Urinary bladder (tissue), 4 donors: ENCODE measurements at places on chromosomes 16 and 17. TPM values are rescaled to one million over a fixed set of nuclear protein-coding genes. Genes with fewer than 3 reads are reported as not detected.

DNA sequence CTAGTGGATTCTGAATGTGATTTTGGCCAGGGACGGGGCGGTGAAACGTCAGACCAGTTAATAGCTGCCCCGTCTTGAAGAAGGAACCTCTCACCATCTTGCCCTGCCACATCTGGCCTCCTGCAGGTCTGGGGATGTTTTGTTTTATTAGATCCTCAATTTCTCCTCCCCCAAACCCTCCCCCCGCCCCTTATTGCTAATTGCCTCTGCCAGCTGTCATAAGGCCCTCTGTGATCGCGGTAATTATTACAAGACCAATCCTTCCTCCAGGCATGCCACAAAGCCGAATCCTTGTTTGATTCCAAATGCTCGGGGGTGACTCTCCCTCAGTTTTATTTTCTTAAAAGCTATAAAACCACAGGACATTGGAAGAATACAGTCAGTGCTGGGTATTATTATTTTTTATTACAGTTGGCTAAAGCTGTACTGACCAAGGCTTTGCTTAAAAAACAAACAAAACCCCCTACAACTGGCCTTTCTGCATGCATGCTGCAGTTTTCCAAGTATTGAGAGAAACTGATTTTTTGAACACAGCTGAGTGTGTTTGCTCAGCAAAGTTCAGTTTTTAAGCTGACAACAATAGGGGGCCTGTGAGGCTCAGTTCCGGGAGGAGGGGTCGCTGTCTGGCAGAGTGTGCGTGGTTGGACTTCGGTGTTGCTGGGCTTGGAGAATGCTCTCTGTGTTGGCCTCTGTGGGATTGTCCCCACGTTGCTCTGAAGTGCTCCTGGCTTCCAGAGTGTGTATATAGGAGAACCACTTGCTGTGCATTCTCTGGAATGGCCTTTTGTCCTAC lies 1.7 kb downstream of the KSR1 start:
- DNase-seq: no peak

GRCh38 chr16:5349670-5350517 lies 252.3 kb upstream of the EEF2KMT start:
- no peak for DNase-seq

Gene NTN3
- 5.2 TPM for total RNA-seq

DNA sequence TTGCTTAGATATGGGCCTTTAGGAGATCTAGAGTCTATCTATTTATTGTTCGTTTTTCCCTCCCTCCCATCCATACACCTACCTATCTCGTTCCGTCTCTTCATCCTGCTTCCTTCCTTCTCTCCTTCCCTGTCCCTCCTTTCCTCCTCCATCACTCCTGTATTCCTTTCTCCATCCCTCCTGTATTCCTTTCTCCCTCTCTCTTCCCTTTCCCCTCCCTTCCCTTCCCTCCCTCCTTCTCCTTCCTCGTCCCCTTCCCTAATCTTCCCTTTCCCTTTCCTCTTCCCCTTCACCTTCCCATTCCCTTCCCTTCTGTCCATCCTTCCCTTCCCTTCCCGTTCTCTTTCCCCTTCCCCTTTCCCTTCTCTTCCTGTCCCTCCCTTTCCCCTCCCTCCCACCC lies 10.6 kb downstream of the GP2 start:
- no peak for DNase-seq

- peak; percentile 71 for DNase-seq
Observed at GRCh38 chr17:77542551-77543490, 402.1 kb downstream of the SEC14L1 start.

- no peak for DNase-seq
Observed at GRCh38 chr17:72338847-72339790, 218.3 kb downstream of the SOX9 start.

DNA sequence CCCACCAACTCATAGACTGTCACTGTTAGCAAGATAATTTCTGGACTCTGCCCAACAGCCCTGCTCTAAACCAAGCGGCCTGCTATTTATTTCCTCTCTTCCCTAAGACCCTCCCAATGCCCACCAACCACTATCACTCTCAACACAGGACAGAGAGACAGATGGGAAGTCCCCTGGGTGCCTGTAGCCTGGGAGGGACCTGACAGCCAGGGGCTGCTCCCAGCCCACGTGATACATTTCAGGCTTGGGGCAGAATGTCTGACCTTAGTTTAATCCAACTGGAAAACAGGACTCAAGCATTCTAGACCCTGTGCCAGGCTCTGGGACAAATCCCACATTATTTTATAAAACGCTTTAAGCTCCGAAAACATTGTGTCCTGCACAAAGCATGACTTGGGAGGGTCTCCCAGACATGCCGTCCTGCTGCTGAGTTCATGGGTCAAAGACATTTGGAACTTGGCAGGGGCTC lies 23.6 kb downstream of the XYLT1 start:
- DNase-seq: no peak

- no peak for DNase-seq
Observed at GRCh38 chr17:42818379-42818778, 5.7 kb downstream of the BECN1 start.

- no peak for DNase-seq
Observed at GRCh38 chr16:84009282-84009681, 33.3 kb downstream of the SLC38A8 start.

DNA sequence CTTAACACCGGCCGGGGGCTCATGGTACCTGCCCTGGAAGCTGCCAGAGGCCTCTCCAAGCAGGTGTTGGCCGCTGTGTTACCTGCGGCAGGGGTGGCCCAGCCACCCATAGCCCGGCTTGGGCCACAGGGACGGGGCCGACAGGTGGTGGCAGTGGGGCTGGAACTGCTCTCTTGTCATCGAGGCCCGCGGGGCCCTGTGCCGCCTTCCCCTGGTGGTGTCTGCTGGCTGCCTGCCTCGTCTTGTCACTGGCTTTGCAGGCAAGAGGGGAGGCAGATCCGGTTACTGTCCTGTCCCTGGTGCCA lies 27.1 kb downstream of the GSE1 start:
- DNase-seq: no peak

Gene MYH2
- 1.7 TPM for total RNA-seq

DNA sequence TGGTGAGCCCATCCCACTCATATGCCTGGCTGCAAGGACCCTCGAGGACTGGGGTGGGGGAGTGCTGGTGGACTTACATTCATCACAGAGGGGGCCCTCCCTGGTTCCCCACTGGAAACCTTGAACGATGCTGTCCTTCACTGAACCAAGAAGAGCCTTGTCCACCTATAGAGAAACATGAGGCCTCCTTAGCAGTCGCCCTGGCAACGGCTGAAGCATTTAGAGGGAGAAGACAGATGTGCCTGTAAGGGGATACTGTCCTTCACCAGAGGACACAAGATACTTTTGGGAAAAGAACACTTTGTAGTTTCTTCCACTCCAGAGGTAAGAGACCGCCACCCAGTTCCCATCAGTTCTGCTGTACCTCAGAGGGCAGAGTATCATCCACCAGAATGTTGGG lies 6.5 kb downstream of the HIGD1B start:
- no peak for DNase-seq

GRCh38 chr16:10103118-10103517 lies 79.1 kb downstream of the GRIN2A start:
- DNase-seq: no peak

DNA sequence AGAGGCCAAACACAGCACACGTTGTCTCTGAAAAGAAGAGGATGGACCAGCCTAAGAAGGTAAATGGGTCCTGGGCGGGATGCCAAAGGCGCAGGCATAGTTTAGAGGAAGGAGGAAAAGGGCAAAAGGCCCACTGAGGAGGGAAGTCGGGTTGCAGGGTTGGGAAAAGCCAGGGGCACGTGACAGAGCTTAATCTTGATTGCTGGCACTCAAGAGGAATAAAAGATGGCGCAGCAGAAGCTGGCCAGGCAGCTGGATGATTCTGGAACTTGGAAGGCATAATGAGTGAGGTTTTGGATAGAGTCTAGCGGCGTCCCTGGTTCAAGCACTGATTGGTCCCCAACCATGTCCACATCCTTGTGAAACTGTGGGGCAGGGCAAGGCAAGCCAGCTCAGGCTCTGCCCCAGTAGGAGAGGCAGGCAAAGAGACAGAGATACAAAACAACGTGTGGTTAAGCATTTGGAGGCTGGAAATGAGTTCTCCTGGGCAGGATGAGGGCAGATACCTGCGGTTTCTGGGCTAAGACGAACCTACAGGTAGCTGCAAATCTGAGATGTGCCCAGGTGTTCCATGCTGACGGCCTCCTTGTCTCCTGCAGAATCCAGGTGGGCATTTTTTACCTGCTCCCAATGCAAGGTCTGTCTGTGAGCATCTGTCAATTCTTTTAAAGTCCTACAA lies 52.7 kb upstream of the CIBAR2 start:
- DNase-seq: no peak

GRCh38 chr16:71542377-71542776 lies 16.2 kb downstream of the CHST4 start:
- no peak for DNase-seq

Gene RAPGEFL1
- 8.0 TPM for total RNA-seq

GRCh38 chr17:48215583-48216139 lies 108.1 kb downstream of the SNX11 start:
- DNase-seq: no peak

DNA sequence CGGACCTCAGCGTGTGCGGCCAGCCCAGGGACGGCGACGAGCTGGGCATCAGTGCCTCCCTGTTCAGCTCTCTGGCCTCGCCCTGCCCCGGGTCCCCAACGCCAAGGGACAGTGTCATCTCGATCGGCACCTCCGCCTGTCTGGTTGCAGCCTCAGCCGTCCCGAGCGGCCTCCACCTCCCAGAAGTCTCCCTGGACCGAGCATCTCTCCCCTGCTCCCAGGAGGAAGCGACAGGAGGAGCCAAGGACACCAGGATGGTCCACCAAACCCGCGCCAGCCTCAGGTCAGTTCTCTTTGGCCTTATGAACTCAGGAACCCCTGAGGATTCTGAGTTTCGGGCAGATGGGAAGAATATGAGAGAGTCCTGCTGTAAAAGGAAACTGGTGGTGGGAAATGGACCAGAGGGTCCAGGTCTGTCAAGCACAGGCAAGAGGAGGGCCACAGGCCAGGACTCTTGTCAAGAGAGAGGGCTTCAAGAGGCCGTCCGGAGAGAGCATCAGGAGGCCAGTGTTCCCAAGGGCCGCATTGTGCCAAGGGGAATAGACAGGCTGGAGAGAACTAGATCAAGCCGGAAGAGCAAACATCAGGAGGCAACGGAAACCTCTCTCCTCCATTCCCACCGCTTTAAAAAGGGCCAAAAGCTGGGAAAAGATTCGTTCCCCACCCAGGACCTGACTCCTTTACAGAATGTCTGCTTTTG lies 825 bp downstream of the HASPIN start:
- DNase-seq: no peak

DNA sequence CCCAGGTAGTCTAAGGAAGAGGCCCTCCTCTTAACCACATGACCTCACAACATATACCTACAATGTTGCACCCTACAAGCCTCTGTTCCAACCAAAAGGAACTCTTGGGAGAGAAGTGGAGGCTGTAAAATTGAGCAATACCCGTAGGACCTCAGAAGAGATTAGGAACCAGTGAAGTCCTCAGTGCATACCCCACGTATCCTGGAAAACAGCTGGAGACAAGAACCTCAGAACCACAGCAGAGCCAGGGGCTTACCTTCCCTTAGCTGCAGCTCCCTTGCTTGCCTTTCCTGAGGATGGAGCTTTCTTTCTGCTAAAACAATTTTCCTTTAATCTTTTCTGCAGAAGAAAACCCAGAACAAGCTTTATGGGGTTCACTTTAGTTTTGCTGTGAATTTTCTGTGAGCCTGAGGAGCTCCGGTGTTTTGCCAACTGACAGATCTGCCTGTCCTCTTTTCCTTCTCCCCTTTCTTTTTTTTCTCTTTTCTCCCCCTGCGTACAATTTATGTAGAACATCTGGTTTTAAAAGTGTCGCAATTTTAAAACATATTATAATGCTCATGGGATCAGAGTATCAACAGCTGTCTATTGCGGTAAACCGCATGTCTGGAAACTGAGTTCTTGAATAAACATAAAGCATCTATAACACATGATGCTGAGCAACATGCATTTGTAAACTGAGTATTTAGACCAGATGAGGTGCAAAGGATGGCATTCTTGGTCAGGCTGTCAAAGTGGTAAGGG lies 226.4 kb upstream of the MAF start:
- no peak for DNase-seq

Gene ALOX12
- not detected for total RNA-seq

Gene RSPRY1
- total RNA-seq: 59.5 TPM

Gene MLX
- 17.1 TPM for total RNA-seq

DNA sequence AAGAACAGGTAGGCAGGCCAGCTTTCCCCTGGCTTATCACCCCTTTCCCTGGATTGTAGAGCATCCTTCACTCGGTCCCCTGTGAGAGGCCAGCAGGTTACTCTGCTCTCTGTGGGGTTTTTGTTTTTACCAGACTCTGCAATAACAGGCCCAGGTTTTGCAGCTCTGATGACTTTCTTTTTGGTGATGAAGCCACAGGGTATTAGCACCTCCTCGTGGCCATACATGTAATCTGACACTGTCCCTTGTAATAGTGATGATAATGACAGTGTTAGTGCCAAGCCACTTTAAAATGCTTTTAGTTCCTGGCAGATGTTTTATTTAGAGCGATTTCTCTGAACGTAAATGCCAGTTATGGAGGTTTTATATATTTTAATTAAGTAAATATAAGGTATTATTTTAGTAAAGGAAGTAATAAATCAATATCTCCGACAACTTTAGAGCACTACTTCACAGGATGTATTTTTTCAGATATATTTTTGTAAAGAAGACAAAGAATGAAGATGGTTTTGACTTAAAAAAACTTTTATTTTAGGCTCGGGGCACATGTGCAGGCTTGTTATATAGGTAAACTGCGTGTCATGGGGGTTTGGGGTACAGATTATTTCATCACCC lies 38.0 kb upstream of the CPHXL start:
- DNase-seq: peak; percentile 26

DNA sequence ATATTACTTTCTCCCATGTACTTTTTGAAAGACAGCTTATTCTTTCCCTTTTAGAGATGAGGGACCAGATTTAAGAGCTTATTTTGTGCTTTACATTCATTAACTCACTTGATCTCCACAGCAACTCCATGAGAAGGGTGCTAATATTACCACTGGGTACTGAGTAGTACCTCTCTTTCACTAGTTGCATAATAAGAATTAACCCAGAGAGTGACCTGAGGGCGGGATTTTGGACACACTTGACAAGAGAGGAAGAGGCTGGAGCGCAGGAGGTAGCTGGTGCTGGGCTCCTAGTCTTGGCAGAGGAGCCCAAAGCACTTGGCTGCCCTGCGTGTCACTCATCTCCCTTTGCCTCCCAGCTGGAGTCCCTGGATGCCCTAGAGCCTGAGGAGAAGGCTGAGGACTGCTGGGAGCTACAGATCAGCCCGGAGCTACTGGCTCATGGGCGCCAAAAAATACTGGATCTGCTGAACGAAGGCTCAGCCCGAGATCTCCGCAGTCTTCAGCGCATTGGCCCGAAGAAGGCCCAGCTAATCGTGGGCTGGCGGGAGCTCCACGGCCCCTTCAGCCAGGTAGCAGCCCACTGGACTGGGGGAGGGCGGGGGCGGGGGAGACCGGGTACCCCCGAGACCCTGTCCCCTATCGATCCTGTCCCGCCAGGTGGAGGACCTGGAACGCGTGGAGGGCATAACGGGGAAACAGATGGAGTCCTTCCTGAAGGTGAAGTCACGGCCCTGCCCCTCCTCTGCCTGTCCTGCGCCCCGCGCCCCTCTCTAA lies 1.7 kb upstream of the MAZ start:
- DNase-seq: no peak

- DNase-seq: no peak
Observed at GRCh38 chr17:49640556-49640955, 37.3 kb downstream of the SPOP start.
